Lower lobe of right lung (tissue), 2 donors: ENCODE measurements at places on chromosomes 5 and 9. TPM values are rescaled to one million over a fixed set of nuclear protein-coding genes. Genes with fewer than 3 reads are reported as not detected.

GRCh38 chr5:87404359-87404758, 8.4 kb downstream of the CCNH start:
- no peak overlapping the region for H3K4me3 ChIP-seq
- no peak overlapping the region for H3K27ac ChIP-seq

- H3K4me1 ChIP-seq: no peaks in the 10 kb centered on the region
- no peaks in the 10 kb centered on the region for H3K27me3 ChIP-seq
- no peak for DNase-seq
- no peak overlapping the region for H3K27ac ChIP-seq
- H3K36me3 ChIP-seq: no peaks in the 10 kb centered on the region
- H3K4me3 ChIP-seq: no peak overlapping the region
Observed at GRCh38 chr5:75018805-75019587, 33.4 kb downstream of the GCNT4 start.

- H3K27me3 ChIP-seq: no peaks in the 10 kb centered on the region
- peaks cover 13% of the 10 kb centered on the region for H3K4me1 ChIP-seq
- H3K4me3 ChIP-seq: no peak overlapping the region
Observed at GRCh38 chr5:143427122-143427735, 23.7 kb upstream of the NR3C1 start.

GRCh38 chr9:22645893-22646292, 199.3 kb downstream of the DMRTA1 start:
- no peaks in the 10 kb centered on the region for H3K36me3 ChIP-seq
- no peak for DNase-seq

DNA sequence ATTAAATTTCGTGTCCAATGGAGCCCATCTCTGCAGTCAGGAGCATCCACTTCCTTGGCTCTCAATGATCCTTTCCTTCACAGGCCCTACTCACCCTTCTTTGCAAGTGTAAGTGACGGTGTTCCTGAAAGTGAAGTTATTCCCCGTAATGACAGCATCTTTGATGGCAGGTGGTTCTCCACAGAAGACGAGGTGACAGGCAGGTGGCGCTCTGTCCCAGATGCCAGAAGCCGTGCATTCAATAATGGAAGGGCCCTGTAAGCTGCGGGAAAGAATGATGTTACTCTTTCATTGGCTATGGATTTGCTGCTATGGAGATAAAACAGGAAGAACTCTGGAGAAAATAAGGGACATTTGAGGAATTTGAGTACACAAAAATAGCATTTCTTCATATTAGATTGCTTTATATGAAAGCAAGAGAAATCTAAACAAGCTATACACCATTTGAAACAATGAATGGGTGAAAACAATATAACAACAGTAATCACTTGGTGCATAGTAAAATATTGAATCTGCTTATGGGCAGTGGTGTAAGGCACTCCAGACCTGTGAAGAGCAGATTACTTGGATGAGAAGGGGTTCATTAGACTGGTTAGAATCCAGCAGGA, 89.9 kb upstream of the TXNDC8 start:
- no peak overlapping the region for H3K4me3 ChIP-seq
- H3K27me3 ChIP-seq: no peaks in the 10 kb centered on the region
- DNase-seq: peak; percentile 53
- H3K36me3 ChIP-seq: no peaks in the 10 kb centered on the region
- no peaks in the 10 kb centered on the region for H3K4me1 ChIP-seq
- no peak overlapping the region for H3K27ac ChIP-seq

DNA sequence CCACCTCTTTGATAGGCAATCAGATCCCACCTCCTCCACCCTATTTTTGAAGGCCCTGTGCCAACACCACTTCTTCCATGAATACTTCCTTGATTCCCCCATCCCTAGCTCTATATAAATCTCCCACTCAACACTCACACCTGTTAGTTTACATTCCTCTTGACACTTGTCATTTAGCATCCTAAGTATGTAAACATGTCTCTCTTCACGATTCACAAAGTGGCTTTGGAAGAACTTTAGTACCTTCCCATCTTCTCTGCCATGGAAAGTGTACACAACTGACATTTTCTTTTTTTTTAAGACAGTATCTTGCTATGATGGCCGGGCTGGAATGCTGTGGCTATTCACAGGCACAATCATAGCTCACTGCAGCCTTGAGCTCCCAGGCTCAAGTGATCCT, 1.5 kb upstream of the FXN start:
- H3K4me3 ChIP-seq: no peak overlapping the region
- no peaks in the 10 kb centered on the region for H3K27me3 ChIP-seq
- no peaks in the 10 kb centered on the region for H3K36me3 ChIP-seq
- H3K4me1 ChIP-seq: peaks cover 14% of the 10 kb centered on the region

GRCh38 chr5:172636279-172637050, 4.6 kb upstream of the NEURL1B start:
- no peak overlapping the region for H3K27ac ChIP-seq
- no peak overlapping the region for H3K4me3 ChIP-seq
- no peaks in the 10 kb centered on the region for H3K36me3 ChIP-seq
- DNase-seq: no peak

GRCh38 chr9:16925426-16925825, 55.0 kb upstream of the BNC2 start:
- no peaks in the 10 kb centered on the region for H3K36me3 ChIP-seq
- H3K4me1 ChIP-seq: no peaks in the 10 kb centered on the region
- no peak overlapping the region for H3K4me3 ChIP-seq
- no peaks in the 10 kb centered on the region for H3K27me3 ChIP-seq
- no peak for DNase-seq

GRCh38 chr9:8241201-8241600, 441.6 kb upstream of the DMAC1 start:
- H3K36me3 ChIP-seq: no peaks in the 10 kb centered on the region
- H3K4me3 ChIP-seq: no peak overlapping the region
- no peak for DNase-seq

GRCh38 chr9:16705111-16705604, 165.3 kb downstream of the BNC2 start:
- peak overlapping the region; percentile 82 for H3K27ac ChIP-seq
- DNase-seq: peak; percentile 57
- no peaks in the 10 kb centered on the region for H3K36me3 ChIP-seq
- peaks cover 4% of the 10 kb centered on the region for H3K4me1 ChIP-seq
- H3K27me3 ChIP-seq: no peaks in the 10 kb centered on the region

GRCh38 chr5:73853091-73853490, 227.1 kb downstream of the ARHGEF28 start:
- H3K4me3 ChIP-seq: no peak overlapping the region
- H3K4me1 ChIP-seq: peaks cover 17% of the 10 kb centered on the region
- DNase-seq: no peak
- H3K27ac ChIP-seq: no peak overlapping the region
- no peaks in the 10 kb centered on the region for H3K27me3 ChIP-seq
- H3K36me3 ChIP-seq: no peaks in the 10 kb centered on the region

DNA sequence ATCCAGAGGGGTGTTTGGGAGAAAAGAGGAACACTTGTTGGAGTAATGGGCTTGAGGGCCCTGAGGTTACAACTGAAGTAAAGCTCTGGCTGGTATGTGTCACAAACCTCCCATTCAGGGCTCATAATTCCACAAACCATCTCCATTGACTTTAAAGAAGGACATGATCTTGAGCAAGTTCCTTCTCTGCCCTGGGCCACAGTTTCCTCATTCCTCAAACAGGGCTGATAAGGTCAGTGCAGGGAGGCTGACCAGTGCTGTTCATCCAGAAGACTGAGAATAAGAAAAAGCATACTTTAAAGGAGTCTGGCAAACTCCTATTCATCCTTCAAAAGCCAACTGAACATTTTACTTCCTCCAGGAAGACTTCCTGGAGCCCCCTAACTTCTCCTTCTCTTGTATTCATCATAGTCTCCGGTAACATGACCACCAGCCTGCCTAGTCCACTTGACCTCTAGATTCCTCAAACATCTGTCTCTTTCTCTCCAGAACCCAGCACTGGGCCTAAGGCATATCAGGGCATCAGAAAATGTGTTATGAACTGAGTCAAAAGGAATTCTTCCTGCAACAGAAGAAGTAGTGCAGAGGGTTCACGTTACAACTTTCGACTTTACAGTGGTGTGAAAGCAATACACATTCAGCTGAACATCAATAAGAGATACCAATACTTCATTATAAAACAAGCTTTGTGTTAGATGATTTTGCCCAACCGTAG, 20.7 kb upstream of the PTPN3 start:
- H3K4me3 ChIP-seq: no peak overlapping the region
- no peaks in the 10 kb centered on the region for H3K36me3 ChIP-seq
- H3K27me3 ChIP-seq: no peaks in the 10 kb centered on the region
- no peaks in the 10 kb centered on the region for H3K4me1 ChIP-seq
- no peak for DNase-seq

GRCh38 chr9:14080959-14081542, 232.9 kb downstream of the NFIB start:
- no peaks in the 10 kb centered on the region for H3K4me1 ChIP-seq
- H3K27me3 ChIP-seq: no peaks in the 10 kb centered on the region
- H3K36me3 ChIP-seq: no peaks in the 10 kb centered on the region
- H3K27ac ChIP-seq: no peak overlapping the region
- no peak overlapping the region for H3K4me3 ChIP-seq

GRCh38 chr9:13111778-13112177, 167.7 kb downstream of the MPDZ start:
- no peak overlapping the region for H3K4me3 ChIP-seq
- DNase-seq: no peak
- H3K27me3 ChIP-seq: no peaks in the 10 kb centered on the region
- no peaks in the 10 kb centered on the region for H3K4me1 ChIP-seq

GRCh38 chr9:4353236-4353635, 53.4 kb upstream of the GLIS3 start:
- no peaks in the 10 kb centered on the region for H3K36me3 ChIP-seq
- H3K4me3 ChIP-seq: no peak overlapping the region
- no peak overlapping the region for H3K27ac ChIP-seq
- no peaks in the 10 kb centered on the region for H3K27me3 ChIP-seq

- peaks cover 7% of the 10 kb centered on the region for H3K4me1 ChIP-seq
- no peak overlapping the region for H3K27ac ChIP-seq
- no peaks in the 10 kb centered on the region for H3K27me3 ChIP-seq
- no peak for DNase-seq
- H3K4me3 ChIP-seq: no peak overlapping the region
Observed at GRCh38 chr5:34743878-34744277, 87.8 kb downstream of the RAI14 start.

GRCh38 chr5:156043351-156043750, 283.6 kb upstream of the SGCD start:
- no peaks in the 10 kb centered on the region for H3K27me3 ChIP-seq
- DNase-seq: no peak
- H3K36me3 ChIP-seq: no peaks in the 10 kb centered on the region
- no peaks in the 10 kb centered on the region for H3K4me1 ChIP-seq
- H3K27ac ChIP-seq: no peak overlapping the region
- H3K4me3 ChIP-seq: no peak overlapping the region

DNA sequence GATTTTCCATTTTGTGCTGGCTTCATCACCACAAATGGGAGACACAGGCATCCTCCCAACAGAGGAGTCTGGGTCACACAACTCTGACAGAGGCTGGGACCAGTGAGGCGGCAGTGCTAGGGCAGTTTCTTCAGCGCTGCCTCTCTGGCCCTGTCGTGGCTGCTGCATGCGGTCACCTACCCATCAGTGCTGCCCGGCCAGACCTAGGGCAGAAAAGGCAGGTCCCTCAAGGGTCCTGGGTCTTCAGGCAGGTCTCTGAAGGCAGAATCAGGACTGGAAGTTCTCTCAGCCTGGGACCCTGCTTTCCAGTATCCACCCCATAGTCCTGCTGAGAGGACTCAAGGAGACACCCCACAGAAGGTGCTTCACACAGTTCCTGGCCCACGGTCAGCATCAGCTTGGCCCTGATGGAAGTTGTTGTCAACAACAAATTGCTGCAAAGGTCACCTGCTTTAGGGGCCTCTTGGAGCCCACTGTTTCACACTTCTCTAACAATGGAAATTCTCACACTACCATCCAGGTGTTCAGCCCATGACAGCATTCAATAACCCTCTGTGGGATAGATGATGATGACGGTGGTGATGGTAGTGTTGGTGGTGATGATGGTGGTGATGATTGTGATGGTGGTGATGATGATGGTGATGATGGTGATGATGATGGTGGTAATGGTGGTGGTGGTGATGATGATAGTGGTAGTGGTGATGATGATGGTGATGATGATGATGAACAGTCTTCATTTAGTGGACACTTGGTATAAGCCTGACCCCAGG, 146.4 kb upstream of the PPP1R26 start:
- H3K27ac ChIP-seq: no peak overlapping the region
- no peak overlapping the region for H3K4me3 ChIP-seq
- H3K4me1 ChIP-seq: no peaks in the 10 kb centered on the region
- H3K27me3 ChIP-seq: no peaks in the 10 kb centered on the region

- H3K27me3 ChIP-seq: no peaks in the 10 kb centered on the region
- no peak overlapping the region for H3K4me3 ChIP-seq
- no peaks in the 10 kb centered on the region for H3K4me1 ChIP-seq
- H3K27ac ChIP-seq: no peak overlapping the region
- no peak for DNase-seq
Observed at GRCh38 chr5:155833287-155833686, 493.7 kb upstream of the SGCD start.

GRCh38 chr5:60943624-60944023, 1.2 kb downstream of the ERCC8 start:
- no peak for DNase-seq
- no peaks in the 10 kb centered on the region for H3K27me3 ChIP-seq
- no peak overlapping the region for H3K27ac ChIP-seq
- no peaks in the 10 kb centered on the region for H3K36me3 ChIP-seq
- no peak overlapping the region for H3K4me3 ChIP-seq
- peaks cover 26% of the 10 kb centered on the region for H3K4me1 ChIP-seq

- no peak overlapping the region for H3K4me3 ChIP-seq
- H3K27ac ChIP-seq: no peak overlapping the region
- peaks cover 4% of the 10 kb centered on the region for H3K4me1 ChIP-seq
- no peaks in the 10 kb centered on the region for H3K27me3 ChIP-seq
- DNase-seq: no peak
- no peaks in the 10 kb centered on the region for H3K36me3 ChIP-seq
Observed at GRCh38 chr5:173733831-173734501, 117.5 kb upstream of the BOD1 start.

SLC6A18 gene
- total RNA-seq: not detected

ZNF354C gene
- 6.7 TPM for total RNA-seq

MCC gene
- total RNA-seq: 20.6 TPM

NCS1 gene
- total RNA-seq: 7.0 TPM

SPAAR gene
- 11.9 TPM for total RNA-seq

IL3 gene
- total RNA-seq: not detected

MARCHF6 gene
- total RNA-seq: 136 TPM

KIF4B gene
- not detected for total RNA-seq

ADAMTSL1 gene
- 3.7 TPM for total RNA-seq
